ENCODE measurements at places on chromosomes 16 and 17.

- DNase-seq: no peak
Observed at GRCh38 chr16:89495121-89495520, 4.8 kb upstream of the ANKRD11 start.

DNA sequence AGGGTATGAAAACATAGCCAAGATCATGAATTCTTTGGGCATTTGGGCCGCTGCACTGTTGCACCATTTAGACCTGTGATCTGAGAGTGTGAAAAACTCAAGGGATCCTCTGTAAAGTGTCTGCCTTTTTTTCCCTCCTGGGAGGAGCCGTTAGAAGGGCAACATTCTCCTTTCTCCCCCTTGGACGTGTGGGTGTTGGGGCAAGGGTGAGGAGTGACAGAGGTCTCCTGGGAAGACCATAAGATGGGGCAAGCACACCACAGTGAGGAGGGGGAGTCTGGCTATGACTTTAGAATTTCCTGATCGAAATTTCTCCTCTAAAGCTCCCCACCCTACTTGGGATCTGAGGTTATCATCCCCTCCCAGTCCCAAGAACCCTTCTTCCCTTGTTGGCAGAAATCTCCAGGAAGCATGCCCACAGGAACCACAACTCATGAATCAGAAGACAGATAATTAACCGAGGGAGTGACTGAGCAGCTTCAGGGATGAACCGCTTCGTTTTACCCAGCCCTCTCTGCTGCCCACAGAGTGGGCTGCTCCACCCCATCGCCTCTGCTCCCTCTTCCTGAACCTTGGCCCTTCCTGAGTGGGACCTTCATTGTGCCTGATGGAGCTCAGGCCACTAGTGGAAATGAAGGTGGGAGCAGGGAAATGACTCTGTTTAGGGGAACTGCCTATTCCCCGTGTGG is 4.2 kb downstream of the ITGB3 start:
- DNase-seq: no peak

GRCh38 chr17:81340607-81341515 is 45.8 kb upstream of the SLC38A10 start:
- DNase-seq: no peak

- no peak for DNase-seq
Observed at GRCh38 chr16:80894091-80894490, 89.7 kb upstream of the CDYL2 start.

DNA sequence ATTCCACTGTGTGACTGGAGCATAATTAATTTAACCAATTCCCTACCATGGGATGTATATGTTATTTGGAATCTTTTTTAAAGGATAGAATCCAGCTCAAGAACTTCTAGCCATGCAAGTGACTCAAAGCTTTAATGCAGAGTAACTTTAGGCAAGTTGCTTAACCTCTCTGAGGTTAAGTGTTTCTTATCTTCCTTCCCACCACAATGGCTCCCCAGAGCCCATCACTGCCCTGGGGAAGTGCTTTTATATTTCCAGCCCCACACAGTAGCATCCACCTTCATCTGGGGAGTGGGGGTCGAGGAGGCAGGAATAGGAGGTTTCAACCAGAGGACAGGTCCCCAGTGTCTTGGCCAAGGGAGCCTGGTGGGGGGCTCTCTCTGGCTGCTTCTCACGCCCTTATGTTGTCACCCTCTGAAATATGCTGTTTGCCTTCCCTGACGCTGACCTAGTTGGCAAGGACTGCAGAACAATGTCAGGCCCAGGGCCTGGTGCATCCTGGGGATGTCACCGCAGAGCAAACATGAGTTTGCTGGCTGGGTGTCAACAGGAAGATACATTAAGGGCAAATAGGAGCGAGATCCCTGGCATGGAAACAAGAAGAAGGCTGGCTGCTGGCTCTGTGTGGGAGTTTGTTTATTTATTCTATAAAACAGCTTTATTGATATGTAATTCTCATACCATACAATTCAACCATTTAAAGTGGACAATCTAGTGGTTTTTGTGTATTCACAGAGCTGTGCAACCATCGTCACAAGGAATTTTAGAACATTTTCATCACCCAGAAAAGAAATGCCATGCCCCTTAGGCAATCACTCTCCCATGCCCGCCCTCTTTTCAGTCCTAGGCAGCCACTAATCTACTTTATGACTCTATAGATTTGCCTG is 46.6 kb upstream of the WSB1 start:
- peak; percentile 72 for DNase-seq

- DNase-seq: no peak
Observed at GRCh38 chr16:72013888-72014581, 5.5 kb downstream of the DHODH start.

DNA sequence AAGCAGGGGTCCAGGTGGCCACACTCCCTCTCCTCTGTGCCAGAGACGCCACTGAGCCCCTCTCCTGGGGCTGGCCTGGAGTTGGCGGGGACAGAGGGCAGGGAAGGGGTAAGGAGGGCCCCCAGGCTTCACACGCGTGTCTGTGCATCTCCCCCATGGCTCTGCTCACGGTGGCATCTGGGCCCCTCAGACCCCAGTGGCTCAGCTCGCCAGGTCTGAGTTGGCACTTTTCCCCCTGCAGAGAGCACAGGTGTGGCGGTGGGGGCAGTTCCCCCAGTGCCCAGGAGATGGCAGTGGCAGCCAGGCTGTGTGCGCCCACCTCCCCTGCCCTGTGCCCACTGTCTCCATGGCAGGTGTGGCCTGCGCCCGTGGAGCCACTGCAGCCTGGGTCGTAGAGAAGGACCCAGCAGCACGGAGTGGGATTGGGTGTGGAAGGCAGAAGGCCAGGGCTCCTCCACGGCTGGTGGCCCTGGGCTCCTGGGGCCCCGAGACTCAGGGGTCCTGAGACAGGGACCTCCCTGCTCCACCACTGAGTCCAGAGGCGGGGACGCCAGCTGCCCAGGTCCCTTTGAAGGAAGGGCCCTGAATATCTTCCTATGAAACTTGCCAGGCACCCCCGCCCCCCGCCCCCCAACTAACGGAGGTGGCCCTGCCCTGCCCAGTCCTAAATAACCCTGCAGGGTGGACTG is 4.3 kb upstream of the APRT start:
- DNase-seq: no peak

GRCh38 chr16:64892835-64893785 is 228.8 kb downstream of the CDH11 start:
- peak; percentile 53 for DNase-seq

DNA sequence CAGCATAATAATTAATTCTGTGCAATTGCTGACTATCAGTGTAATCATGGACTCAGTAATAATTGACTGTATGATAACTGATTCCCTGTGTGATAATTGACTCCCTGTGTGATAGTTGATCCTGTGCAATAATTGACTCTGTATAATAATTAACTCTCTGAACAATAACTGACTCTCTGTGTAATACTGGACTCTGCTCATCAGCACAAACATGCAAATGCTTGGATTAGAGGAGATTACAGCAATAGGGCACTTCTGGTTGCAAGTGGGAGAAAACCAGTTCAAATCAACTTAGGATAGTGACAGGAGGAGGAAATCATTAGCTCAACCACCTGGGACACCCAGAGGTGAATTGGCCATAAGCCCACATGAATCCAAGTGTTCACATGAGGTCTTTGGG is 582.1 kb downstream of the RBFOX1 start:
- no peak for DNase-seq

DNA sequence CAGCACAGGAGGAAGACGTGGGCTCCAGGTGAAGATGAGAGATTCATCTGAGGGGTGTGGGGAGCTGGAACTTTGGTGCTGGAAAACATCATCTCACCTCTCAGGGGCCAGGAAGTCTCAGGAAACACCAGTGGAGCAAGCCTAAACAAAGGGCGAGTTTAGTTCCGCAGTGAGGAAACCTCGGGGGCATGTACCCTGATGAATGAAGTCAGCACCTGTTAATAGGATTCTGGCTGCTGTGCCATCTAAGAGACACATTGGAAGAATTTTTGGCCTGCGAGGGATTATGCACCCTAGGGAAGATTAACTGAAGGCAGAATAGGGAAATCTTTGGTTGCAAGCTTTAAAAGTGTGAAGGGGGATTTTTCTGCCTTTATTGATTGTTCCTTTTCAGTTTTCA is 94.7 kb upstream of the CACNG5 start:
- no peak for DNase-seq

DNA sequence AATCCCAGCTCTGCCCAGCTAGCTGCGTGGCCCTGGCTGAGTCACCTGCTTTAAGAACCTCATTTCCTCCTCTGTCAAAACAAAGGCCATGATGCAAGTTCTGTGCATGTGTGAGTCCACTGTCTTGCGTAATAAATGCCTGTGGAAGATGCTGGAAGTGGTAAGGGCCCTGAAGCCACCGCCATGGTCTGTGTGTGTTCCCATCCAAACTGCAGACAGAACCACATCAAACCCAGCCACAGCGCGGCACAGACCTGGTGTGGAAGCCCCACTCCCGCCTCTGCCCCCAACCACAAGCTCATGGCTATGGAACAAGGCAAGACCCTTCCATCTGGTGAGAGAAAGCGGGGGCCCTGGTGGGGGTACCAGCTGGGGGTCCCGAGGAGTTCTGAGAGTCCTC is 26.0 kb downstream of the NECAB2 start:
- peak; percentile 84 for DNase-seq

DNA sequence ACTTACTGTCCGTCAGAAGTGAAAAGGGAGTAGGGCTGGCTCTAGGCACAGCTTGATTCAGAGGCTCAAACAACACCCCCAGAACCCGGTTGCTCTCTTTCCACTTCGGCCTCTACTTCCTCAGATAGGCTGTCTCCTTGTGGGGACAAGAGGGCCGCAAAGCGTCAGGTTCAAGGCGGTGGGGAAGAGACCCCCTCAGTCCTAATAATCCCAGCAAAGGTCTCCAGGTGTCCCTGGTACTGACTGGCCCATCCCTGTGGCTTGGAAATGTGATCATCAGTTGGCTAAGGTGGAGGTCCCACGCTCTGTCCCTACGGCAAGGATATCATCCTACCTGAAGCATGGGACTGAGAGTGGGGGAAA is 26.0 kb downstream of the NGFR start:
- no peak for DNase-seq

- DNase-seq: no peak
Observed at GRCh38 chr17:39069114-39069756, 82.2 kb downstream of the PLXDC1 start.

GRCh38 chr17:19014628-19015215 is 10.2 kb upstream of the FAM83G start:
- DNase-seq: no peak

DNA sequence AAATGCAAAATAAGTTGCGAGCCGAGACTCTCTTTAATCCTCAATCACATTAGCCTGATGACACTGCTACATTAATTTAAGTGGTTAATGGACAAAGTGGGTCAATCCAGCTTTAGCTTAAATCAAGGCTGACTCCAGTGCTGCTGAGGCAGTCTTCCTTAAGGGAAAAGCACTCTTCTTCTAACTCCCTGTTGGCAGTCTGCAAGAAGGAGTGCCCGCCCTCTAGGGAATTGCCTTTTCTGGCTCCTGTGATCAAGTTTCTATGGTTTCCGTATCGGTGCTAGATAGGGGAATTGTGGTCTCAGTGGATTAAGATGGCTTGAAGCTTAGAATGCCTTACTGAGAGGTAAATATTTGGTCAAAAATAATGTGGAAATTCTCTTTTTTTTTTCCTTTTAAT is 41.0 kb downstream of the HS3ST3B1 start:
- no peak for DNase-seq

DNA sequence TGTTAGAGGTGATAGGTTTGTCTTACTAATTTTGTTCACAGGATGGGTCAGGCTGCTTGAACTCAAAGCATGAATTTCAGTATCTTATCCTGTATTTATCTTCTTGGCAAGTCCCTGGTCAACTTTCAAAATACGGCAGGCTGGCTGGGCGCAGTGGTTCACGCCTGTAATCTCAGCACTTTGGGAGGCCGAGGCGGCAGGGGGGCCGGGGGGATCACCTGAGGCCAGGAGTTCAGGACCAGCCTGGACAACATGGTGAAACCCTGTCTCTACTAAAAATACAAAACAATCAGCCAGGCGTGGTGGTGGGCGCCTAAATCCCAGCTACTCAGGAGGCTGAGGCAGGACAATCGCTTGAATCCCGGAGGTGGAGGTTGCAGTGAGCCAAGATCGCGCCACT is 25.0 kb upstream of the RSL1D1 start:
- no peak for DNase-seq

DNA sequence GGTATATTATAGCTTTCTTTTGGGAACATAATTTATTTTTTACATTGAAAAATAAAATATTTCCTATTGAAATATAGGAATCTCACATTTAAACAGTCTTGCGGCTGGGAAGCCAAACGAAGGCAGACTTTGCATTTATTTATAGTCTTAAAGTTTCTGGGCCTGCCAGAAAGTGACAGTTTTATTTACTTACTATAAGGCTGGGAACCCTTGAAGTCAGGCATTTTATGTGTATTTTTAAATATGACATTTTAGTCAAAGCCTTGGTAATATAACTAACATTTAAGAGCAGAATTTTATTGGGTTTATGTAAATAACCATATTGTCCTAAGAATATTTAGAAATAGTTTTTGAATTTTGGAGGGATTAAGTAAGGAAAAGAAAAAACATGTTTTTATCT is 97.5 kb downstream of the TANGO6 start:
- no peak for DNase-seq

- no peak for DNase-seq
Observed at GRCh38 chr17:18382441-18383078, 5.0 kb downstream of the EVPLL start.

GRCh38 chr16:3485821-3486505 is 9.3 kb downstream of the C16orf90 start:
- DNase-seq: no peak

- DNase-seq: no peak
Observed at GRCh38 chr17:11551442-11551841, 46.8 kb upstream of the DNAH9 start.

DNA sequence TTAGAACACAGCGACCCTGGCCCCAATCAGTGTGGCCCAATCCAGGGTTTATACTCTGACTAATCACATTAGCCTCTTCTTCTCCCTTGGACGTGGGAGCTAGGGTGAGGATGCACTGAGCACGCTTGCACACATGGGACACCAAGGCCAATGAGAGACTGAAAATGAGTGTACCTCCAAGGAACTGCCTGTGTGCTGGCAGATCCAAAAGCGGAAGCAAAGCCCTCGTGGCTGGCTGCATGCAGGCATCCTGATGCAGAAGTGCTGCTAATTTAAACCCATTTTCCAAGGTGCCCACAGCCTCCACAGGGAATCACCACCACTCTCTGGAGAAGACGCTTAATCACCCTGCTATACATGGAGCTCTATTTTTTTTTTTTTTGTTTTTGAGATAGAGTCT is 375.3 kb upstream of the XYLT1 start:
- DNase-seq: no peak

GRCh38 chr17:44914148-44914547 is 1.2 kb downstream of the GFAP start:
- no peak for DNase-seq

DNA sequence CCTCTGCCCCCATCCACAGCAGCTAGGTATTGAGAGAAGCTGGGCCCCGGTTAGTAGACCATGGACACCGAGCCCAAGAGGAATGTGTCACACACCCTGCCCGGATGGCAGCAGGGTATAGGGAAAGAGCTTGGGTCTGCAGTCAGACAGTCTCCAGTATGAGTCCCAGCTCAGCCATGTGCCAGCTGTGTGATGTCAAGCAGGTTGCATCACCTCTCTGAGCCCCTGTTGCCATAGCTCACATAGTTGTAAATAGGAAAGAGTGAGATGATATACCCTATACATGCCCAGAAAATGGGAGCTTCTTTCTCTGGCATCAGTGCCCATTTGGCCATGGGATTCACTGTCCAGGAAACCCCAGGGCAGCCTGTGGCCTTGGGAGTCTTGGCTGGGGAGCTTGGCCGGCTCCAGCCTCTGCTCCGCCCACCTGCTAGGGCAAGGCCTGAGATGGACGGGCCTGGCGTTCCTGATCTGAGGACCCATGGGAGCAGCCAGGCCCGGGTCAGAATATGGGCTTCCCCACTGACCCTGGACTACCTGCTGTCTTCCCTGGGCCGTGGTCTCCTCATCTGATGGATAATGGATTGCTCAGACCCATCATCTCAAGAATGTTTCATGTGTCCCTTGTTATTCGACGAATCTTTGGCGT is 13.2 kb downstream of the CD300LG start:
- DNase-seq: no peak

Measured in epithelial cell of prostate (primary cell).